ENCODE measurements at places on chromosomes 4 and X. TPM values are rescaled to one million over a fixed set of nuclear protein-coding genes. Genes with fewer than 3 reads are reported as not detected.

MAGEB2 gene
- total RNA-seq: not detected

OPRPN gene
- total RNA-seq: not detected

ARX gene
- total RNA-seq: 9.8 TPM

JCHAIN gene
- not detected for total RNA-seq

STK32B gene
- 2.9 TPM for total RNA-seq
